ENCODE measurements at places on chromosomes 7 and 10. TPM values are rescaled to one million over a fixed set of nuclear protein-coding genes. Genes with fewer than 3 reads are reported as not detected.

DNA sequence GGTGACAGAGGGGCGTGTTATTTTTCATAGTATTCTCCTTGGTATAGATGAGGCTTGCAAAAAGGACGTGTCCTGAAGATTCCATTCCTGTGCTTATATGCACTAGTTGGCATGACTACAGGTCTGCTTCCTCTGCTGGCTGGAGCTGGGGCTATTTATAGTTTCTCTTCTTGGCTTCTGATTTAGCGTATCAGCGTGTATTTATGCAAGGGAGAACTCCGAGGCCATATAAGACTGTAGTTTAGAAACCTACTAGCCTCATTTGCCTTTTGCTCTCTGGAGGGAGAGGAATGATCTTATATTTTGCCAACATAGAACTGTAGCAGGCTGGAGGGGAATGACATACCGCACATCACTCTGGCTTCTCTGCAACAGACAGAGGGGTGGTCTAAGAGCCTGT lies 39.7 kb downstream of the CACNB2 start:
- no peaks in the 10 kb centered on the region for H3K36me3 ChIP-seq
- peaks cover 7% of the 10 kb centered on the region for H3K4me1 ChIP-seq
- DNase-seq = peak; percentile 43
- no peaks in the 10 kb centered on the region for H3K27me3 ChIP-seq
- no peak overlapping the region for H3K4me3 ChIP-seq
- no peak overlapping the region for H3K27ac ChIP-seq

- H3K27me3 ChIP-seq = no peaks in the 10 kb centered on the region
- no peaks in the 10 kb centered on the region for H3K36me3 ChIP-seq
- no peak for DNase-seq
- peaks cover 13% of the 10 kb centered on the region for H3K4me1 ChIP-seq
These were observed 14.8 kb downstream of the CCL24 start for GRCh38 chr7:75798770-75799169.

DNA sequence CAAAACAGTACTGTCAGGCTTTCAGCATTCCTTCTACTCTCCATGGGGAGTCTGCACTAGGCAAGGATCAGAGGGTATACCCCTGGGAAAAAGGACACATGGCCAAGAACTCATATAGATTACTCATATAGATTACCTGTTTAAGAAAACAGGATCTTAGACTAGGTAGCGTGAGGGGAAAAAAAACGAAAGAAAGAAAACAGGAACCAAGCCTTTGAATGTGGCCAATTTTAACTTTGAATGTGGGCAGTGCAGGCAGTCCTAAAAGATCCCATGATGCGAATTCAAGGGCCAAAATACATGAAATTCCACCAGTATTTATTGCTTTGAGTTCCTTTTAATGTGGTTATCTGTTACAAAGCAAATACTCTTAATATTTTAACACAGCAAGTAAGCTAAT lies 108.6 kb upstream of the TAC1 start:
- no peak for DNase-seq
- no peak overlapping the region for H3K27ac ChIP-seq
- no peaks in the 10 kb centered on the region for H3K4me1 ChIP-seq

The SFTPA1 gene
- not detected for total RNA-seq

GRCh38 chr7:47991741-47992311 lies 12.4 kb upstream of the HUS1 start:
- H3K36me3 ChIP-seq = no peaks in the 10 kb centered on the region
- H3K27ac ChIP-seq = peak overlapping the region; percentile 50
- DNase-seq = peak; percentile 93
- no peaks in the 10 kb centered on the region for H3K27me3 ChIP-seq

- no peak overlapping the region for H3K27ac ChIP-seq
- DNase-seq = no peak
- H3K4me1 ChIP-seq = no peaks in the 10 kb centered on the region
These were observed 52.4 kb upstream of the RHEB start for GRCh38 chr7:151572136-151572535.

The DCLRE1A gene
- 8.9 TPM for total RNA-seq

DNA sequence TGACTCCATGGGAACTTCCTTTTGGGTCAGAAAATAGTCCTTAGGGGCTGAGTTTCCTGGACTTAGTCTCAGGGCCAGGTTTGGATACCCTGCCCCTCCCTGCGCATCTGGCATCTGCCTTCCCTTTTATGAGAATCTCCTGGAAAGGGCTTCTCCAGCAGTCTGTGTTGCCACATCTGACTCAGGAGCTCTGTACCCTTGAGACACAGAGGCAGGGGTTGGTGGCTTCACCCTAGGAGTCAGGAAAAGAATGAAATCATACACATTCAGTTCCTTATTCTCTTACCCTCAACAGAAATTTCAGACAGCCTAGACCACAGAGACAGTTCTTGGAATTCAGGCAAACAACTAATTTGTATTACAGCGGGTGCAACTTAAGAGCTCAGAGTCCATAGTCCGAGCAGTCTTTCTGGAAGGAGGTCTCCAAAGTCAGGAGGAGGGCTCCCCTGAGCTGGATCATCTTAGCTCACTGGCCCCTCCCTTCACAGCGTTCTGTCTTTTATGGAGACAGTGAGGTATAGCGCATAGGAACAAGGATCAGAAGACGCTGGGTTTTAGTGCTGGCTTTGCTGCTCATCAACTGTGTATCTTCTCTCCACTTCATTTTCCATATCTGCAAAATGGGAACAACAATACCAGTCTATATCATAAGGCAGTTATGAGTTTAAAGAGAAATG lies 3.0 kb upstream of the PLAU start:
- no peak overlapping the region for H3K27ac ChIP-seq
- DNase-seq = peak; percentile 29
- H3K4me1 ChIP-seq = peaks cover 16% of the 10 kb centered on the region
- H3K36me3 ChIP-seq = no peaks in the 10 kb centered on the region
